IMR-90 (cell line): ENCODE measurements at places on chromosomes 4 and X.

DNA sequence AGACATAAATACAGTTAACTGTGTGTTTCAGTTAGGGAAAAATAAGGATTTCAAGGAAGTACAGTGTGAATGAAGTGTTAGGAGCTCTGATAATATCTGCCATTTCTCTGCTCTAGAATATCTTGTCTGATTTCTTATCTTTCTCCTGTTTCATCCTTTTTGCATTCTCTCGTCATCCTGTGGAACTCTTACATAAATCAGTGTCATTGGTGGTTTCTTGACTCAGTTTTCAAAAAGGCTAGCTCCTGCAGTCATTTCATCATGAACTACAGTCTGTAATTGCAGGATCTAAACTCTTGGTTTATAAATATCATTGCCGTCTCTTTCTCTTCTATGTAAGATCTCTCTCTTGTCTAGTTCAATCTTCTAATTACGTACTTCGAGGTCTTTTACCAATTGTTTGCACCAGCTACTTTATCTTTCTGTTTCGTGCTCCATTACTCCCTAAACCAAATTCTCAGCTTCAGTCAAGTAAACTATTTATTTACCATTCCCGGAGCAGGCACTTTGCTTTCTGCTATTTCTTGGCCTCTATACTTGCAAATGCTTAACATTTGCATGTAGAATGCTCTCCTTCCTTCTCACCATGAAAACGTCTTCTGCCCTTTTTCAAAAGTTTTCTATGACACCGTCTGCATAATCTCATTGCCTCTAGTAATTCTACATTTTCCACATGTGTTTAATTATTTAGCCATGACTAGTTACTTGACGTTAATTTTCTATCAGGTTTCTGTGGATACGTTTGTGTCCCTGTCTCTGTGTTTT, 294.0 kb downstream of the TENM3 start:
- no peak for DNase-seq

GRCh38 chr4:123632693-123633030, 236.1 kb downstream of the SPRY1 start:
- peak; percentile 11 for DNase-seq

DNA sequence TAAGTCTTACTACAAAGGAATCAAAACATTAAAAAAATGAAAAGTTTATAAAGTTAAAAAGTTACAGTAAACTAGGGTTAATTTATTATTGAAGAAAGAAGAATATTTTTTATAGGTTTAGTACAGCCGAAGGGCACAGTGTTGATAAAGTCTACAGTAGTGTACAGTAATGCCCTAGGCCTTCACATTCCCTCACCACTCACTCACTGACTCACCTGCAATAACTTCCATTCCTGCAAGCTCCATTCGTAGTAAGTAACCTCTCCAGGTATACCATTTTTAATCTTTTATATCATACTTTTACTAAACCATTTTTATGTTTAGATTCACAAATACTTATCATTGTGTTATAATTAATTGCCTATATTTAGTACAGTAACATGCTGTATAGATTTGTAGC, 307.5 kb upstream of the FAM241A start:
- no peak for DNase-seq

- DNase-seq = peak; percentile 74
Measured at GRCh38 chr4:123555233-123555806, 158.7 kb downstream of the SPRY1 start.

DNA sequence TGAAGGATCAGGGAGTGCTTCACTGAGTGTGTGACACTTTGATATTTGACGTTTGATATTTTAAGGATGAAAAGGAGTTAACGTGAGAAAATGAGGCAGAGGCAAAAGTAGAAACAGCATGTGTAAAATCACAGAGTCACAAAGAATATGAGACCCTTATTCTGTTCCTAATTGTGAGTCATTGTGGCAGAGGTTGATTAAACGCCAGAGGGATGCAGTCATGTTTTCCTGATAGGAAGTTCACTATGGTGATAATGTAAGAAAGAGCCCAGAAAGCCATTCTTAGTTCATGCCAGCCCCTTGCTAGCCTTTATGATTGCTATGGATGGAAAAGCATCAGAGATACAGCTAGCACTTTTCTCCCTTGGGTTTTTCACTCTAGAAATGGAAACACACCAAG, 33.5 kb upstream of the IGSF1 start:
- no peak for DNase-seq

DNA sequence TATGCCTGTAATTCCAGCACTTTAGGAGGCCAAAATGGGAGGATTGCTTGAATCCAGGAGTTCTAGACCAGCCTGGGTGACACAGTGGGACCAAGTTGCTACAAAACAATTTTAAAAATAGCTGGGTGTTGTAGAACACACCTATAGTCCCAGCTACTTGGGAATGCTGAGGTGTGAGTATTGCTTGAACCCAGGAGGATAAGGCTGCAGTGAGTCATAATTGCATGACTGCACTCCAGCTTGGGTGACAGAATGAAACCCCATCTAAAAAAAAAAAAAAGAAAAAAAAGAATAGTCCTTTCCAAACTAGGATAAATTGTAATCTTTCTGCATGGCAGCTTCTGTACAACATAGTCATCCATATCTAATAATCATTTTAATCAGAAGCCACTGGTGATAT, 270.1 kb upstream of the INTU start:
- DNase-seq = no peak
